Naive thymus-derived CD8-positive, alpha-beta T cell (primary cell): ENCODE measurements at places on chromosomes 2 and 18.
A peak's percentile ranks its signal among the peaks of the same experiment; 100 is the strongest.

GRCh38 chr2:152336119-152336853 lies 1.3 kb downstream of the FMNL2 start:
- DNase-seq, result no peak

- DNase-seq, result no peak
Measured at GRCh38 chr18:74679006-74679678, 81.5 kb downstream of the ZNF407 start.

DNA sequence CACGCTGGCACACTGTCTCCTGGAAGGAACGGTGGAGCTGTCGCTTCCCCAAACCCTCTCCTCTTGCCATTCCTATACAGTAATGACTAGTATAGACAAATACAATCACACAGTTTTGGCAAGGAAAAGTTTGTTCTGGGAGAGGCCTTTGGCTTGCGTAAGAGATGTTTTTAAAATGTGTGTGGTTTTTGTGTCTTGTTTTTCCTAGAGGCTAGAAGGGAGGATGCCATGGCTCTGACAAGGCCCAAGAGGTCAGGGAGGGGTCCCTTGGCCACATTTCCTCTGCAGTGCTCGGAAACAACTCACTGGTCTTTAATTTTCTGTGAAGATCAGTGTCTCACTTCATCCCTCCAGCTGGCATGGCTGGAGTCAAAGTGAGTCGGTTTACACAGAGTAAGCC lies 195.9 kb downstream of the SH3RF3 start:
- DNase-seq, result no peak

DNA sequence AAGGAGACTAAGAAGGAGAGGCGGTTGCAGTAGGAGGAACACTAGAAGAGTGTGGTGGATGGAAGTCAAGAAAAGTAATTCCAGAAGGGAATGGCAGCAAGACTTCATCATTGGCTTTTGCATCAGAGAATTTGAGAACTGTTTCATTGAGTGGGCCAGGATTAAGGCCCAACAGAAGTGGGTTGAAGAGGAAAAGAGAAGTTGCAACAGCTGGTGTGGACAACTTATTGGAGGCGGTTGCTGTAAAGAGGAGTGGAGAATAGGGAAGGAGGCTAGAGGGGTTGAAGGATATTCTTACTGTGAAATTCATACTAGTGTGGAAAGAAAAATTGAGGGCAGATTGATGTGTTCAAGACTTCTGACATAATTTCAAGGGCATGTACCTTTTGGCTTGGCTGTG lies 168.7 kb upstream of the FN1 start:
- no peak for DNase-seq

- DNase-seq, result no peak
Measured at GRCh38 chr2:237045449-237045848, 40.2 kb upstream of the COPS8 start.

GRCh38 chr2:177646791-177647190 lies 254.2 kb downstream of the AGPS start:
- no peak for DNase-seq

DNA sequence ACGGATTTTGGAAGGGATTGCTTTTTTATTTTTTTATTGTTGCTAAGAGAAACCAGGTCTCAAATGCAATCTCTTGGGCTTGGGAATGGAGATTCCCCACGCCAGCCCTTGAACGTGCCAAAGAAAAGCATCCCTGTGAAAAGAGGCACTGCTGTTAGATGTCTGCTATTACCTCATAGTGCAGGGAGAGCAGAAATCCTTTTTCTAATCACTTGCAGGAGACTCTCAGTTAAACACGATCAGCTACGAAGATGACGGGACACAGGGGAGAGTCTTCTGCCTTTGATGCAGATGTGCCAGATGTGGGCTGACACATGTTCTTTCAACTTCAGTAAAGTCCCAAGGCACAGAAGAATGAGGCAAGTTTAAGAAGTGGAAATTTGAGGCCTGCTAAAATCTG lies 381.6 kb upstream of the TRIB2 start:
- DNase-seq, result no peak

DNA sequence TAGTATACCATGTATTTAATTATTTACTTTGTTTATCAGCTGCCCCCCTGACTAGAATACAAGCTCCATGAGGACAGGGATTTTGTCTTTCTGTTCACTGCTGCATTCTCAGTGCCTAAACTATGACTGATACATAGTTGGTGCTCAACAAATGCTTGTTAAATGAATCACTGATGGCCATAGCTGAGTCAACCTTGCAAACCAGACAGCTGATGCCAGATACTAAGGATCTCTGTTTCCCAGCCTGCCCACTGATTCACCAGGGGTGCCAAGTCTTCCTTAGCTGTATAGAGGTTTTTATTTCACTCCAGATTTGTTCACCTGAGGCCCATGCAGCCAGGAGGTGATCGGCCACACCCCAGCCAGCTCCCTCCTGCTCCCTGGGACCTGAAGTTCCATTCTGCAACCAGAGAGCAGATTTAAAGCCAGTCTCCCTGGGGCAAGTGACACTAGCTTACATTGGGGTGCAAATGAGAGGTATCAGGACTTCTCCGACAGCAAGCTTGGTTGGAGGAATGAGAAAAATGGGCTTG lies 92.2 kb downstream of the C1QL2 start:
- no peak for DNase-seq

DNA sequence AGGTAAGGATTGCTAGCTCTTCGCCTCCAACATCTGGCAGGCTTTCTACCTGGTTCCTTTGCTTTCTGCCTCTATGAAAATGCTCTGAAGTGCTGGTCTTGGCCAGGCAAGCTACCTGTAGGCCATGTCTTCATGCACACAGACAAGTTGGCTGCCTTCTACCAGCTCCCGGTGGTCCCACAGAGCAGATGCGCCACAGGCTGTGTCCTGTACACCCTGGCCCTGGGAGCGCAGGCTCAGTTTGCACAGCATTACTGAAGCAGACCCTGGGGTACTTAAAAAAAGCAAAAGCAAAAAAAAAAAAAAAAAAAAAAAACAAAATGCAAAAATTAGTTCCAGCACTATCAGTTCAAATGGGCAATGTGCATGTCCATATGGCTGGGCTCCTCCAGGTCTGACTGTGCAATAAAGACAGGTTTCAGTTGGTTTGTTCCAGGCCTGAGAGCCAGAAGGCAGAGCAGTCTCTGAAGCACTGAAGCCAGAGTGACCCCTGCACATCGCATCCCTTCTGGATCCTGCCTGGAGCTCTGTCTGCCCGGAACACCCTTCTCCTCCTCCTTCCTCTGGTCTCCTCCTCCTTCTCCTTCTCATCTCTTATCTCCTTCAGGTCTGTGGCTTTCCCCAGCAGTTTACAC lies 288.0 kb upstream of the REV1 start:
- DNase-seq, result no peak

GRCh38 chr2:162769066-162769465 lies 69.5 kb downstream of the KCNH7 start:
- DNase-seq, result no peak

GRCh38 chr2:30148850-30149249 lies 2.0 kb downstream of the YPEL5 start:
- peak; percentile 19 for DNase-seq

DNA sequence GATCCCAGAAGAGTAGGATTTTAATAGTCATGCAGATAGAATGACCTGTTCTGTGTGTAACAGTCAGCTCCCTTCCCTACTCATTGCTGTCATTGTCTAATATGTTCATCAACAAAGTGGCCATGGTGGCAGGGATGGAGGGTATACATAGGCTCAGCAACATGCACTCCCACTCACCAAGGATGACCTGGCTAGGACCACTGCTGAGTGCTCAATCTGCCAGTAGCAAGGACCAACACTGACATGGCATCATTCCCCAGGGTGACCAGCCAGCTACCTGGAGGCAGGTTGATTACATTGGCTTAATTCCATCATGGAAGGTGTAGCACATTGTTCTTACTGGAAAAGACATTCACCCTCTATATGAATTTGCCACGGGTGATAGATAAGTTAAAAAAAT lies 401.7 kb upstream of the CELF4 start:
- DNase-seq, result no peak

GRCh38 chr2:226893216-226893615 lies 57.4 kb downstream of the RHBDD1 start:
- DNase-seq, result no peak

- peak; percentile 58 for DNase-seq
Measured at GRCh38 chr2:38959938-38960608, 70.4 kb downstream of the ARHGEF33 start.

- DNase-seq, result no peak
Measured at GRCh38 chr2:48075631-48076030, 169.3 kb upstream of the FBXO11 start.

- no peak for DNase-seq
Measured at GRCh38 chr2:73114273-73114867, 1.6 kb upstream of the RAB11FIP5 start.

GRCh38 chr2:95346231-95346737 lies 49.1 kb downstream of the KCNIP3 start:
- DNase-seq, result no peak

- no peak for DNase-seq
Measured at GRCh38 chr18:79530821-79531220, 135.1 kb downstream of the NFATC1 start.

DNA sequence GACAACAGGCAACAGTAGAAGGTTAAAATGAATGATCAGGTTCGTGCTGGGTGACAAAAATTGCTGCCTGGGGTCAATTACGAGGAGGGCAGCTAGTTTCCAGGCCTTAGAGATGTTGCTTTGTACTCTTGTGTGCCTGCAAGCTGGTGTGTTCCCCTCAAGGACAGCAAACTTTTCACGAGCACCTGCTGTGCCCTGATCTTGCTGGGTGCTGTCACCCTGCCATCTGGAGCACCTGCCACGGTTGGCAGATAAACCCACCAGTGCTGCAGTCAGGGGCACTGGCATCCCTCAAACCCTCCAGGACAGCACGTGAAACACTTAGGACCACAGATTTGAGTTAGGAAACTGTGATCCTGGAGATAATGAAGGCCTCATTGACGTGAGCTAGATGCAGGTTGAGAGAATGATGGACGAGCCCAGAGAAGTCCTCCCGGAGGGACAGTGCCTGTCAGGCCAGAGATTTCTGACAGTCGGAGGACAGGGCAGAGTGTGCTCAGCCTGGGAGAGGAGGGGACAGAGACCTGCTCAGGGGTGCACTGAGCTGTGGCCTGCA lies 104.3 kb upstream of the RAB12 start:
- no peak for DNase-seq

GRCh38 chr2:112869258-112869842 lies 32.8 kb upstream of the IL1B start:
- no peak for DNase-seq

DNA sequence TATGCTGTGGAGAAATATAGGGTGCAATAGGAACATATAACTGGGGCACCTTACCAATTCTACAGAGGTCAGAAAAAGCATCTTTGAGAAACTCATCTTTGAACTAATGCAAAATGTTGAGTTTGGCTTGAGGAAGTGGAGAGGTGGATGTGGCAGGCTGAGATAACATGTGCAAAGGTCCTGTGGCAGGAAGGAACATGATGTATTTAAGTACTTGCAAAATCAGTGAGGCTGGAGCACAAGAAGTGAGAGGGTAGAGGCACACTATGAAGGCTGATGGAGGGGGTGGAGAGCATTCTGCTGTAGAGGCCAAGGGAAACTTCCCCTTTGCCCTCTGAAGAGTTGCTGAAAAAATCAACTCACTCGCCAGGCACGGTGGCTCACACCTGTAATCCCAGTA lies 14.7 kb upstream of the RAB1A start:
- DNase-seq, result no peak

DNA sequence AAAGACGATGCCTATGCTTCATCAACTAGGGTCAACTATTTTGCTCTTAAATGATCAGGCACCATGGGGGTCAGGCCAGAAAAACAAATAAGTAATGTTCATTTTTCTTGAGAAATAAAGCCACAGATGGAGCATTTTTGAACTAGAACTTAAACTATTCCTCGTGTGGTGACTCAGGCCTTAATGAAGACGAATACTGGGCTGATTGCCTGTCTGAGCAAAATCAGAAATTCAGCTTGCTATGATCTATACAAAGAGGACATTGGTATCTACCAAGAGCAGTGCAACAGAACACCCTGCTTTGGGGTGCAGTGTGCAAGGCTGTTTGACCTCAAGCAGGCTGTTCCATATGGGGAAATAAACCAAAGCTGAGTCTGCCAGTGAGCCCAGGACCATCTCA lies 176.0 kb downstream of the NRP2 start:
- no peak for DNase-seq

DNA sequence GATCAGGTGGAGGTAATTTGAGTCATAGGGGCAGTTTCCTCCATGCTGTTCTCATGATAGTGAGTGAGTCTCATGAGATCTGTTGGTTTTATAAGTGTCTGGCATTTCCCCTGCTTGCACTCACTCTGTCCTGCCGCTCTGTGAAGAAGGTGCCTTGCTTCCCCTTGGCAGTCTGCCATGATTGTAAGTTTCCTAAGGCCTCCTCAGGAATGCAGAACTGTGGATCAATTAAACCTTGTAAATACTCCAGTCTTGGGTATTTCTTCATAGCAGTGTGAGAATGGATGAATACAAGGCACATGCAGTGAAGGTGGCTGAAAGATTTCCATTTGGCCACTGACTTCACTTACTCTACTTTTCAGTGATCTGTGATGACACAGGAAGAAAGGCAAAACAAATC lies 133.7 kb downstream of the SH3BP4 start:
- no peak for DNase-seq

DNA sequence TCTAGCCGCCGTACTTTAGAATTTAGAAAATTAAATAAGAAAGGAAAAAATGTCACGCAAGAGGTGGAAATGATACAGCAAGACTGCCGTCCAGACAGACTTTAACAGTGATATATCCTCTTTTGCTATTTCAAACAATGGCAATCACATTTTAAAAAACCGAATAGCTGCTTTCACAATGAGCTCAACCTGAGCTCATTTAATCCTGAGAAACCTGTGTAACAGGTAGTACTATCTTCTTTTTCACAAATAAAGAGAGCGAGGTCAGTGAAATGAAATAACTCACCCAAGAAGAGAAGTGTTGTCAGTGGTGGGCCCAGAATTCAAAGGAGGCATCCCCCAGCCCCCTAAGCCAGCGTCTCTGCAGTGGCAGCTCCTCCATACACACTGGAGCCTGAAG lies 60.7 kb upstream of the DAPL1 start:
- DNase-seq, result no peak

DNA sequence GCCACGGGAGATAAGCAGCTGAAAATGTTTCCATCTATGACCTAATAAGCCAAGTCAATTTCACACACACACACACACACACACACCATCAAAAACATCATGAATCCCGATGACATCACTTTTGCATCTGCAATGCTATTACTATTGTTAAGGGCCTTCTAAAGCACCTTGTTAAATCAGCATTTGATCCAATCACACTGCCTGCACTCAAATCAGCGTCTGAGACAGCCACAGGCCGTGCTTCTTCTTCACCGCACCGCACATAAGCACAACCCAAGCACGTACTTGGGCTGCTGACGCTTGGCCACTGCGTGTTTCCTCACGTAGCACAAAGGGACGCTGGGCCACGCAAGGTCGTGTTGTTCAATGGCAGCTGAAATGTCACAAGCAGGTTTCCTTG lies 15.8 kb upstream of the MTCL1 start:
- DNase-seq, result no peak

- DNase-seq, result no peak
Measured at GRCh38 chr2:120367649-120368048, 21.7 kb downstream of the INHBB start.

GRCh38 chr2:72793798-72794440 lies 31.9 kb downstream of the EXOC6B start:
- no peak for DNase-seq

GRCh38 chr18:11809895-11810294 lies 41.3 kb upstream of the CHMP1B start:
- no peak for DNase-seq
